NCI-H1417 (cell line): ENCODE measurements at places on chromosomes 1 and 21.
A peak's percentile ranks its signal among the peaks of the same experiment; 100 is the strongest.

- DNase-seq, result no peak
These were observed 41.0 kb downstream of the PKP1 start for GRCh38 chr1:201324306-201324705.

GRCh38 chr1:212293579-212293978 lies 8.4 kb downstream of the PPP2R5A start:
- no peak for DNase-seq

DNA sequence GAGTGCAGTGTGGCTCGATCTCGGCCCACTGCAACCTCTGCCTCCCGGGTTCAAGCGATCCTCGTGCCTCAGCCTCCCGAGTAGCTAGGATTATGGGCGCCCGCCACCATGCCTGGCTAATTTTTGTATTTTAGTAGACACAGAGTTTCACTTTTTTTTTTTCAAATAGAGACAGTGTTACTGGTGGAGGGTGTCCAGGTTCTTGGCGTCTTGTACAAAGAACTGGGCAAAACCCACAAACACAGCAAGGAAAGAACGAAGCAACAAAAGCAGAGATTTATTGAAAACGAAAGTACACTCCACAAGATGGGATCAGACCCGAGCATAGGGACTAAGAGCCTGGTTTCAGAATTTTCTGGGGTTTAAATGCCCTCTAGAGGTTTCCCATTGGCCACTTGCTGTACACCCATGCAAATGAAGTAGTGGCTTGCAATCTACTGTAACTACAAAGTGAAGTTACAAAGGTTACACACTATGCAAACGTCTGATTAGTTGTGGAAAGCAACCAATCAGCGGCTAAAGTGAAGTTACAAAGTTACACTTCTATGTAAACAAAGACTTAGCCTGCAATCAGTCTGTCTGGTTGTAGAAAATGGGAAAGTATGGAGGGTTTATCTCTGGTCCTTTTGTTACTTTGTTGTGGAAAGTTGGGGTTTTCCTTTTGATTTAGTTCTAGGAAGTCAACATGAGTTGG lies 199.1 kb downstream of the DYRK1A start:
- DNase-seq, result no peak

DNA sequence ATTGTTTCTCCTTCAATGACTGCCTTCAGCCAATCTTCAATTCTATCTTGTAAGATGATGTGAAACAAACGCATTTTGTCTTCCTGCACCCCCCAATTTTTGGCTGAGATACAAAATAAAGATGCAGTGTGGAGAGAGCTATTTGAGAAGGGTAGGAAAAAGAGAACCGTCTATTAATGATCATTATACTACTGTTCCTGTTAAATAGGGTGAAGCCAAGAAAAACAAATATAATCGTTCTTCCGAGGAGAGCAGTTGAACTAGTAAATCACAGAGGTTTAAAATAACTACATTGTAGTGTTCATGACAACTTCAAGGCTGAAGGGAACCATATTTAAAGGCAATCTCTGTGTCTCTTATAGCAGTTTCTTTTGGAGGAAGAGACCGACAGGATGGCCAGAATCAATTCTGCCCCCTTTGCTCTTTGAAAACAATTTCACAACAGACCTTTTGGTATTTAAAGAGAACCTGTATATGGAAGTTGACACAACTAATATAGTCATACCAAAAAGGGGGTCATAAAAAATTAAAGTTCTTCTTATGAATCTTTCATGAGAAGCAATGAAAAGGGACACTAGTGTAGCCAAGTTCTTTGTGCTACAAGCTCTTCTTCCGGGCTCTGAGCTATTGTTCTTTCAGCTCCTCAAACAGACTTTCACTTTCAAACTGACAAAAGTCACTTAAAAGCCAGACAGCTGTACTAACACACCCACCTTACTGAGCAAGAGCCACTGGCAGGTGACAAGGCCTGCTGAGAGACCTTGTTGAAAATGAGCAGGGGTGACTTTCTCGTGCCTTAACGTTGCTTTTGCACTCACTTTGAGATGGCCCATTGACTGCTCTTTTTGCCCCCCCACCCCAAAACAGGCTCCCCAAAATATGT lies 30.9 kb downstream of the PROX1 start:
- peak; percentile 86 for DNase-seq

GRCh38 chr1:67148516-67149178 lies 13.9 kb upstream of the C1orf141 start:
- DNase-seq, result no peak

DNA sequence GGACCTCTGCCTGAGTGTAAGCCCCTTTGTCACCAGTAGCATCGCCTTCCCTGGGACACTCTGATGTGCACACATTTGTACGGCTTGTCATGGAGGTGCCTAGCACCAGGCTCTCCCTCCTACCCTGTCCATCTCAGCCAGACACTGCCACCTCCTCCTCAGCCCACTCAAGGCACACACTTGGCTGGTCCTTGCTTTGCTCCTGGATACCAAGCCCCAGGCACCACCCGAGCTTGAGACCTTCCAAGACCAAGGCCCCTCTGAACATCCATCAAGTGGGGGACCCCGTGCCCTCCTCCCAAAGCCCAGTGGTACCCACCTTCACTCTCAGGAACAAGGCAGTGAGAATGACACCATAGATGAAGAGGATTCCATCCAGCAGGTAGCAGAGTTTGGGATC lies 78.0 kb downstream of the CD247 start:
- no peak for DNase-seq

DNA sequence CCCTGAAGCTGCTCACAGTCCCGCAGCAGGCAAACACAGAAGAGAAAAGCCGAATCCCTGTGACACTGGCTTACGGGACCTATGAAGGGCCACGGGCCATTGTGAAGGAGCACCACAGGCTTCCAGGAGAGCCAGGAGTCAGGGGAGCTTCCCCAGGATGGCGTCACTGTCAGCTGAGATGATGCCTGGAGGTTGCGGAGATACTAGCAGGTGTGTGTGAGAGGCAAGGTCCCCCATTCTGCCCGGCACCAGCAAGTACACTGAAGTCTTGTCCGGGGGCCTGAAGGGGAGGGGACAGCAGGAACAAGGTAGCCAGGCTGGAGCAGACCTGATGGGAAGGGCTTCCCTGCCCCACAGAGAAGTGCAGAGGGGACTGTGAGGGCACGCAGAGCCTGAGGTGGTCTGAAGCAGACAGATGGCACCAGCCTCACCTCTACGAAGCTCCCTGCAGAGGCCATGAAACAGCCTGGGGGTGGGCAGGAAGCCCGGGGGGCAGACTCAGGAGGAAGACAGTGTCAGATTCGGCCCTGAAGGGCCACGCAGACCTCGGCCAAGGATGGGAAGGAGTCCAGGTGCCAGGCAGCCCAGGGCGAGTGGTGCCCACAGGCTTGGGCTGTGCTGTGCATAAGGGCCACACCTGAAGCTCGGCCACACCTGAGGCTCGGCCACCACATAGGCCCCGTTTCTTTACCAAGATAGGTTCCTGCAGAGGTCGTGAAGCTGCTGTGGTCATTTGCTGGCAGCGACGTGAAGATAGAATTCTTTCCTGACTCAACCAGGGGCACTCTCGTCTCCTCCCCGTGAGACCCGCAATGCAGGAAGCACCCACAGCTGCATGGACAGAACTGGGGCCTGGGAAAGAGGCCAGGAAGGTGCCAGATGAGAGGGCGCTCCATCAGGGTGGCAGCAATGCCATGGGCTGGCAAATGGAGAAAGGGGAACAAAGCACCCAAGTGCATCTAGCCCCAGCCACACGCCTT lies 10.1 kb downstream of the TCP10L start:
- DNase-seq, result no peak

- no peak for DNase-seq
These were observed 8.0 kb downstream of the ALPL start for GRCh38 chr1:21517161-21517589.

GRCh38 chr1:108537976-108538375 lies 21.9 kb upstream of the EEIG2 start:
- no peak for DNase-seq

GRCh38 chr1:178706432-178706831 lies 18.6 kb upstream of the RALGPS2 start:
- no peak for DNase-seq

DNA sequence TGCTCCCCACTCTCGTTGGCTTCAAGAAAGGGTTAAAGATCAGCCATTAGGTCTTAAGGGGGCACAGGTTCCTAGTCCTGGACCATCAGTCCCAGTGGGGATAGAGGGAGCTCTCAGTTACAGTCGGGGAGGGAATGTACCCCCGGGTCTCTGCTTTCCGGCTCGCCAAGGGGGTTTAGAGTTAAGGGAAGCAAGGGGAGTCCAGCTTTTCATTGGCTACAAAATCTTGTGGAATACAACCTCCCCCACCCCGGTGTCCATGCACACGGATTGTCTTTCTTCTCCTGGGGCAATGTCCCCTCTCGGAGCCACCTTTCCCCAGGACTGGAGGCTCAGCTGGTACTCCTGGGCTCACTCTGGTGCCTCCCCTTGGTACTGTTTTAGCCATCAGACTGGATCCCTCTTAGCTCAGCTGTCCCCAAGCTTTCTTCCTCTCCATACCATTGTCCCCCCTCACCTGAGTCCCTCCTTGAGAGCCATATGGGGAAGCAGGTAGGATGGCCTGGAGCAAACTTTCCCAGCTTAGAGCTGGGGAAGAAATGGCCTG lies at the start of gene A3GALT2:
A3GALT2 (minus strand) TSS at position 480 of the 547 bp plus-strand sequence; CDS start at position 480, 0 bp downstream.
- DNase-seq, result no peak

DNA sequence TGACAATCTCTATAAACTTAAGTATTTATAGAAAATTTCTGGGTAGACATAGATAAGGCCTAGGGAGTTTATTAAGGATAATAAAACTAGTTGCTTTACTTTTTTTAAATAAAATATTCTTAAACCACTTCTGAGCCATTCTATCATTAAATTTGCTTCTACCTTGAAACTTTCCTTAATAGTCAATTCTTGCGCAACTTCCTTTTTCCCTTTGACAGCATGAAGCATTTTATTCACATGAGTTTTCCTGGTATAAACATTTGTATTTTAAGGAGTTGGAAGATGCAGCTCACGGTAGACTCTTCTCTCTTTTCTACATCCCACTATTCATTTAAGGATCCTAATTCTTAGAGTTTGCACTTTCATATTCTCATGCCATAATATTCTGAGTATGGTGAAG lies 75.8 kb upstream of the DPH5 start:
- DNase-seq, result no peak

- no peak for DNase-seq
These were observed 31.4 kb downstream of the UMODL1 start for GRCh38 chr21:42102526-42102925.

DNA sequence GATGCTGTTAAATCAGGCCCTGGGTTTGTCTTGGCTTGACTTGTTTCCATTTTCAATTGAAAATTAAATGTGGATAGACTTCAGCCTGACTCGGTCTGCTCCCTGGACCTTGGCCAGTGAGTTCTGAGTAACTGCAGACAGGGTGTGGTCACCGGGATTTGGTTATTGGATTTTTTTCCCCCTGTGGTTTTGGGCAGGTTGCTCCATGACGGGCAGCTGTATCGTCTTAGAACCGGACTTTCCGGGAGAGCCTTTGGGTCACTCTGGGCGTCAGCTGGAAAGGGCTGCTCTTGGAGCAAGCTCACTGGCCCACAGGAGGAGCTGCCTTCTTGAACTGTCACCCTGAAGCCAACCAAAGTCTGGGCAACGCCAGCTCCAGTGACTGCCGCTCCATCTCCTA lies 75.0 kb downstream of the CLIC6 start:
- no peak for DNase-seq

DNA sequence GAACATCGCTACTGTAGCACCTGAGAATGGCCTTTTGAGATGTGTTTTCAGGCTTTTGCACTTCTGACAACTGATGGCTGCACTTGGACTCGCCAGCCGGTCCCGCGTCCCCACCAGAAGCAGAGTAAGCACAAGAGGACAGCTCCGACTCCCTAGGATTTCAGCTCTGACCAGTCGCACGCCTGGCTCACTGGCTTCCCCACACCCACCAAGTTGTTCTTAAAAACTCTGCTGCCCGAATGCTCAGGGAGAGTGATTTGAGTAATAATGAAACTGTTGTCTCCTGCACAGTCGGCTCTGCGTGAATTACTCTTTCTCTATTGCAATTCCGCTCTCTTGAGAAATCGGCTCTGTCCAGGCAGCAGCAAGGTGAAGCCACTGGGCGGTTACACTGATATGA lies 40.2 kb upstream of the NLRP3 start:
- no peak for DNase-seq
